Posterior vena cava (tissue), 2 donors: ENCODE measurements at places on chromosomes 16 and 17.

DNA sequence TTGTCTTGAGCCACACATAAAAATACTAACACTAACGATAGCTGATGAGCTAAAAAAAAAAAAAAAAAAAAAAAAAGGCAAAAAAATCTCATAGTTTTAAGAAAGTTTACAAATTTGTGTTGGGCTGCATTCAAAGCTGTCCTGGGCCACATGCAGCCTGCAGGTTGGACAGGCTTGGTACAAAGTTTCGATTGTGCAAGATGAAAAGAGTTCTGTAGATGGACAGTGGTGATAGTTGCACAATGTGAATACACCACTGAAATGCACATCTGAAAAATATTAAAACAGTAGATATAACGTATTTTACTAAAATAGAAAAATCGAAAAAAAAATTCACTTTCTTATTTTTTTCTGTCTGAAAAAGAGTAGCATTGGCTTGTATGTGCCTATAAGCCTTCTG lies 42.9 kb downstream of the AMFR start:
- no peak for DNase-seq

DNA sequence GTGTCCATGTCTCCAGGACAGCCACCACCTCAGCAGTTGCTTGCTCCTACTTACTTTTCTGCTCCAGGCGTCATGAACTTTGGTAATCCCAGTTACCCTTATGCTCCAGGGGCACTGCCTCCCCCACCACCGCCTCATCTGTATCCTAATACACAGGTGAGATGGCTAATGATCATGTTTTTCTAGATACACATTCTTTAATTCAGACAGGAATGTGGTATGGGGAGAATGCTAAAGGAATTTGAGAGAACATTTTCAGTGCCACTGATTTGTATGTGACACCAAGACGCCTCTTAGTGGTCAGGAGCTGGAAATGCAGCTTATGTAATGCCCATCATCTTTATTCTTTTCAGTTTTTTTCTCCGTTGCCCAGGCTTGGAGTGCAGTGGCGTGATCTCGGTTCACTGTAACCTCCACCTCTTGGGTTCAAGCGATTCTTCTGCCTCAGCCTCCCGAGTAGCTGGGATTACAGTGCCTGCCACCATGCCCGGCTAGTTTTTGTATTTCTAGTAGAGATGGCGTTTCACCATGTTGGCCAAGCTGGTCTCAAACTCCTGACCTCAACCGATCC lies 8.9 kb upstream of the RAPGEFL1 start:
- no peak for DNase-seq

DNA sequence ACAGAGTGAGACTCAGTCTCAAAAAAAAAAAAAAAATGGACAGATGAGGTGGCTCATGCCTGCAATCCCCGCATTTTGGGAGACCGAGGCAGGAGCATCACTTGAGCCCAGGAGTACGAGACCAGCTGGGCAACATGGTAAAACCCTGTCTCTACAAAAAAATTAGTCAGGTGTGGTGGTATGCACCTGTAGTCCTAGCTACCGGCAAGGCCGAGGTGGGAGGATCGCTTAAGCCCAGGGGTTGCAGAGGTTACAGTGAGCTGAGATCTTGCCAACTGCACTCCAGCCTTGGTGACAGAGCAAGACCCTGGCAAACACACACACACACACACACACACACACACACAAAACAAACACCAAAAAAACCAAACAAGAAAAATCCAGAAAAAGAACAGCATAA lies 7.7 kb upstream of the ENGASE start:
- peak; percentile 51 for DNase-seq

GRCh38 chr17:65415991-65416390 lies 145.5 kb downstream of the AXIN2 start:
- DNase-seq = no peak

DNA sequence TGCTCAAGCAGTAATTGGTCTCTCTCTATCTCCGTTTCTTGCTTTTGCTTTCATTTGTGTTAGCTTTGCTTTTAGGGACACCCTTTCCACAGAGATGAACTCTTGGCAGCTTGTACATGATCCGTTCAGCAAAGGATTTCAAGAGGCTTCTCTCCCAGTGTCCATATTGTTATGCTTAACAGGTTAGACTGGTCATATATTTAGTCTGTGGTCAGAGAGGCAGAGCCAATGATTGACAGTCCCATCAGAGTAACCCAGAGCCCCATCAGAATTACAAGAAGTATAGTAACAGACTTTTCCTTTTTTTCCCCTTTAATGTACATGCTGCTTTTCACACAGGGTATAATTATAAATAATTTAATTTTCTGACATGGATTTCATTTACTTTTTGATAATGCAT lies 34.4 kb downstream of the GDPD1 start:
- no peak for DNase-seq

DNA sequence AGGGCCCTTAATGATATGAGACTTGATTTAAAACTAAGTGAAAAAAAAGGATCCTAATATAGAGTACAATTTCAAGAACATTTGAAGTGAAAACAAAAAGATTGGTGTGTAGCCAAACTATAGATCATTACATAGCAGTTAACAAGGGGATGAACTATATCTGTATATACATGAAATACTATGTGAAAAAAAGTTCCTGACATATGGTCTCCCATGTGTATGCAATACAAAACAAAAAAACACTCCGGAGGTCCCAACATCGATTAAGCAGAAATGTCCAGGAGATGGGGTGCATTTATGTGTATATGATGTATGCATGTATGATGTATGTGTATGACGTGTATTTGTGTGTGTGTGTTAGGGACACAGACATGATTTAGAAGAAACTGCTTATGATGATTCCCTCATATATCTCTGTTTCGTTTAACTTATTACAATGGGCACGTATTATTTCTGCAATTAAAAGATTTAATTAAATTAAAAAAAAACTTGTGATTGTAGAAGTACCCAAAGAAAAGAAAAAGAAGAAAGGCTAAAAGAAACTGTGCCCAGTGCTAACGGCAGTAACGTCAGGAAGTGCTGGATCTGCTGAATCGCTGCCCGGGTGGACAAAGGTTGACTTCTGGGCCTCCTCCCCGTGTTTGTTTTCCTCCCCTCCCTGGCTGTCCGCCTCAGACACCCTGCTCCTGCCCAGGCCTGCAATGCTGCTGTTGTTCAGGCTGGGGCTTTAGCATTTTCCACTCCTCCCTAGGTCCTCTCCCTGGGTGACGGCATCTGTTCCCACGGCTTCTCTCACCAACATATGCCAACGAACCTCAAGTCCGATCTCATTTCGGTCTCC lies 36.9 kb downstream of the TBX4 start:
- DNase-seq = no peak

GRCh38 chr17:58394534-58395223 lies 22.7 kb downstream of the RNF43 start:
- DNase-seq = no peak

- no peak for DNase-seq
Observed at GRCh38 chr16:85215478-85216118, 103.3 kb upstream of the CIBAR2 start.

GRCh38 chr17:15954222-15954621 lies 9.3 kb downstream of the ADORA2B start:
- DNase-seq = peak; percentile 25

DNA sequence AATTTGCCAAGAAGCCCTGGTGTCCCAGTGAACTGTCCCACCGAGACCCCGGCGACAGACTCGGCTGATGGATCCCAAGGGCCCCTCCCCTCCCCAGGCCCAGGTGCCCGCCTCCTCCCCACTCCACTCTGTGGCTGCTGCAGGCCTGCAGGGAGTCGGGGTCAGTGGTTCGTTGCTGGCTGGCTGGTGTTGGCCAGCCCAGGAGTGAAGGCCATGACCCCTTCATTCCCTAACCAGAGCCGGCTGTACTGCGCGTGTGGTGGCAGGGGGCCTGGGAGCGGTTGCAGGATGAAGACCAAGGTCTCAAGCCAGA lies 9.2 kb upstream of the TBX2 start:
- DNase-seq = no peak

DNA sequence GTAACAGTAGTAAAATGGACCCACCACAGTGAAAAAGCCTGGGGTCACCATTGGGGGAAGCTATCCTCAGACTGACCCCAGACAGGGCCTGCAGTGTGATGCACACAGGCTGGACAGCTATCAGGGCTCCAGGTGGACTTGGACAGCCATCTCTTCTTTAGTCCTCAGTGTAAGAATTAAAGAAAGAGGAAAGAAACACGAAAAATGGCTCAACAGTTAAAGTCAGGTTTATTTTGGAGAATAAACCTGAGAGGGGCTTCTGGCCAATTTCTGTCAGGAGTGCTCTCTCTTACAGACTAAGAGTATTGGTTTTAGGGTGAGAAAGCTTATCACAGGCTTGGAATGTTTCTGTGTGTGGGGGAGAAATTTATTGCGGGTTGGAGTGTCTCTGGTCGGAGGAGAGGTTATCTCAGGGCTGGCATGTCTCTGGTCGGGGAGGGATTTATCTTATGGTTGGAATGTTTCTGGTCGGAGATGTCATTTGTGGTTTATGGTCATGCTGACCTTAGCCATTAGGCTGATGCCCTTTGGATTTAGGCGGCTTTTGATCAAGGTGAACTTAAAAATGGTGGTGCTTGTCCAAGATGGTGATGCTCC lies 10.8 kb upstream of the B4GALNT2 start:
- DNase-seq = no peak

DNA sequence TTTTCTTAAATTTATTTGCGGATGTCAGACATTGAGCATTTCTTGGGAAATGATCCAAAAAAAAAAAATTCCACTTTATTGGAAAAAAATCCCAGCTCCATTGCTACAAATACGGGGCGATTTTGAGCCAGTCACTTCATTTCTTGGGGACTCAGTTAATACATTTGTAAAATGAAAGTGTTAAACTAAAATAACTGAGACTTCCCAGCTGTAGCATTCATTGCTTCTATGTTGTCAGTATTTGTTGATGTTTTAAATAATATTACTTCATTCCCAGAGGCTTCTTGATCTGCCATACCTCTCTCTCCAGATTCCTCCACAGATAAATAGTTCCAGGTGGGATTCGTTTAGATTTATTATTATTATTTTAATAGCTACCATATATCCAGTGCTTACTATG lies 77.1 kb upstream of the HS3ST3A1 start:
- DNase-seq = no peak

- DNase-seq = peak; percentile 90
Observed at GRCh38 chr17:77772461-77772897, 186.0 kb upstream of the TNRC6C start.

GRCh38 chr16:12613131-12613991 lies 190.3 kb downstream of the CPPED1 start:
- DNase-seq = no peak
